Activated CD4-positive, alpha-beta T cell treated with anti-CD3 and anti-CD28 coated beads for 24 hours (primary cell): ENCODE measurements at places on chromosomes 12 and 14.

- no peak for DNase-seq
Measured at GRCh38 chr14:34110531-34110930, 159.7 kb upstream of the EGLN3 start.

GRCh38 chr12:119005913-119006312, 24.6 kb downstream of the SRRM4 start:
- DNase-seq, result no peak

DNA sequence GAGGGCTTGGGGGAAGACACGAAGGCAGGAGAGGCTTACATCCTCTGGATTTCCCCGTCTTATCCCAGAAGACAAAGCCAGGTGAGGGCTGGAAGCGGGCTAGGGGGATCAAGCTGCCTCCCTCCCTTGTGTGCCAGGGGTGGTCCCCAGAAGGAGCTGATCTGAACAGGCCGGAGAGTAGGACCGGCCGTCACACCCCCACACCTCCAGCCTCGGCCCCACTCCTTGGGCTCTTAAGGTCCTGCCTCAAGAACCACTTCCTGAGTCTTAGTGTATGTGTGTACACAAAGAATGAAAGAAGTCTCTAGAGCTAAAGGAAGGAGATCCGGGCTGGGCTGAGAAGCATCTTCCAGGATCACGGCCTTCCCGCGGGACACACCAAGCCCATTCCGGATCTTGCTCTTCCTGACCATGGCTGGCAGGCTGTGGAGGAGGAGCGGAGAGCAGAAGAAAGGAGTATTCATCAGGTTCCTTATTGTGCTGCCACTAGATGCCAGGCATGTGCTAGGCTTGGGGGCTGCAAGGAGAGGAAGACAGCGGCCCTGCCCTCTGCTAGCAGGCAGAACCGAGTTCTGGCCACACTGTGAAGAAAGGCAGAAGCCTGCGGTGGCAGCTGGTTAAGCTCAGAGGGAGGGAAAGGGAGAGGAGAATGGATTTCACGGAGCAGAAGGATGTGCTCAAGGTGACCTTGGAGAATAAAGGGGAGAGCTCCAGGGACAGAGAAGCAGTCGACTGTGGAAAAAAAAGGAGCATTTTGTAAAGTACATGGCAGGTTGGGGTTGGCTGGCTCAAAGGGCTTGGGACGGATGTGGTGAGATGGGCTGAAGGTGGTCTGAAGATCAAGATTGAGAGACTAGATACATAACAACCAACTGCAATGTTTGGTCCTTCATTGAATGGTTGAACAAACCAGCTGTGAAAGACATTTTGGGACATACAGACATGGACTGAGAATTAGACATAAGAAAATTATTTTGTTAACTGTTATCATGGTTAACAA, 1.3 kb upstream of the CD63 start:
- no peak for DNase-seq

GRCh38 chr14:102040153-102040552, 46.7 kb downstream of the HSP90AA1 start:
- DNase-seq, result no peak

DNA sequence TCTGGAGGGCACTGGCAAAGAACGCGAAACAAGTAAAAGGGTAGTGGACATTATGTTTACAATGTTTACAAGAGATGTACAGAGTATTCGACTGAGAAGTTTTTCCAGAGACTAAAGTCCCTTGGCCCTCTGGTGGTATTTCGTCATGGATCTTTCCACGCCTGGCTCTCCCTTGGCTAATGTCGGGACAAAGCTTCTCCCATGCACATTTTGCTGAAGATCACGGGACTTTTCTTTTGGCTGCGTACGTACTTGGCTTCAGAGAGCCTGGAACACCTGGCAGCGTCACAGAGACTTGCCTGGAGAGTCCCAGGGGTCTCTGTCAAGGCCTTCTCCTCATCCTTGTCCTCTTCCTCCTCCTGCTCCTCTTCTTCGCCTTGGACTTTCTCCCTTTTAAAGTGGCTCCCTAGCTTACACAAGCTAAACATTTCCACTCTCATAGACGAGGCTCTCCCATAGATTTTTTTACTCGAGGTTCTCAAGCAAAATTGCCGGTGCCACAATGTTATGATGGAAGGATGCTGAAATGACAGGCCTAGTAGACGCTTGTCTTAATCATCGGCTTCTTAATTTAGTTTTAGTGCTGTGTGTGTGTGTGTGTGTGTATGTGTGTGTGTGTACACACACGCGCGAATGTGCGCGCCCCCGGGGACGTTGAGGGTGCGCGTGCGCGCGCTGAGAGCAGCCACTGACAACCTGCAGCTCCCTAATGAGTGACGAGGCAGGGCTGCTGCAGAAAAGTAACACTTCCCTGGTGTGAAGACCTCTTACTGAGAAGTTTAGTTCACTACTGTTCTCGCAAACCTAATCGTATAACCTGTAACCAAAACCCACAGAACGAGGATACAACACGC, 4.9 kb upstream of the FOXG1 start:
- DNase-seq, result no peak
